Astrocyte of the spinal cord (primary cell): ENCODE measurements at places on chromosomes 12 and 14.

- peak; percentile 56 for DNase-seq
Observed at GRCh38 chr12:15752785-15753184, 36.4 kb downstream of the EPS8 start.

GRCh38 chr12:12954878-12955625 is 3.1 kb upstream of the GPRC5D start:
- no peak for DNase-seq

DNA sequence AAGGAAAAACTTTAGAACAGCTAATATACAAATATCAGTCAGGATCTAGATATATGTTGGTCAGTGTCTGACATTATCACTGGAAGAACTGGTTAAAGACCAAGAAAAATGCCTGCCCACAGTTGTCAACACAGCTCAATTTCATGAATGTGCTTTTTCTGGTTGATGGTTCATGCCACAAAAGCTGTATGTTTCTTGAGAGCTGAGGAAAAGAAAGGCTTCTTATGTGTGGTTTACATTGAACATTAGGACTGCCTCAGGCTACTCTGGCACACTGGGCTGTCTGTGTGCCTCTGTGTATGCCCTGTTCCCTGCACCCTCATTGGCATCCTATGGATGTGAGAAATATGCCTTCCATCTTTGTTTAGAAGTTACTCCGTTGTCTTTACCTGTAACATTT is 218.8 kb upstream of the RGS6 start:
- no peak for DNase-seq

- no peak for DNase-seq
Observed at GRCh38 chr14:42391146-42391834, 784.6 kb downstream of the LRFN5 start.

GRCh38 chr14:36946872-36947271 is 225.5 kb downstream of the SLC25A21 start:
- DNase-seq: no peak

DNA sequence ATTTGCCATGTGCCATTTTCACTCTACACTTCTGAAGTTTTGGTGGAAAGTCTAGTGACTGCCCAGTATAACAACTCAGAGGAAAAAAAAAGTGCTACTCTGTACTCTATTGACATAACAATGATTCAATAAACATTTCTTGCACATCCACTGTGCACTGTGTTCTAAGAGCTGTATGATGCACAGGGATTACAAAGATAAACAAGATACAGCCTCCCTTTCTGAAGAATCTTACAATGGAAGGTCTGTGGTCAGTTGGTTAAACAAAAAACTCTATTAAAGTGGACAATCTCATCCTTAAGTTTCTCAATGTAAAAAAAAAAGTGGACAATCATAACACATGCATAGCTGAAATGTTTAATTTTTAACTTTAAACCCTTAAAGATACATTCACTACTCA is 105.7 kb upstream of the RASSF8 start:
- DNase-seq: peak; percentile 45

- DNase-seq: no peak
Observed at GRCh38 chr12:104155711-104156555, 17.9 kb upstream of the NFYB start.

- peak; percentile 85 for DNase-seq
Observed at GRCh38 chr14:24861083-24861630, 188.8 kb downstream of the STXBP6 start.

GRCh38 chr12:122918827-122919226 is 22.9 kb upstream of the VPS37B start:
- no peak for DNase-seq

- no peak for DNase-seq
Observed at GRCh38 chr12:84128117-84128991, 784.2 kb downstream of the SLC6A15 start.

- DNase-seq: peak; percentile 42
Observed at GRCh38 chr14:58808828-58809227, 171.1 kb downstream of the DACT1 start.

DNA sequence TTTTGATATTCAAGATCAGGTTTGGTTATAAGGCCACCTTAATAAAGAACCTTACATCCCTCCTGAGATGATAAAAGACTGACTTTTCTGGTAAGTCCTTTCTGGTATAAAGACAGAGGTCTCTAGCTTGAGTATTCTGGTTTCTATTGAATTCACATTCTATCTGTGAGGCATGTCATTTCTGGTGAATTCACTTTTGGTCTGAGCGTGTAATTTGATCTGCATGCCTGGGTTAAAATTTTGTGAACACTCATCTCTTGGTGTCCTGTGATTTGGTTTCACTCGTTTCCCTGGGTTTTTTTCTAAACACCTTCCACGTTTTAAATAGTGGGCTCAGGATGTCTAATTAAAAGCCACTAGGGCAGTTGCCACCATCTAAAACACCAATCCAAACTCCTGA is 12.2 kb downstream of the EIF5 start:
- no peak for DNase-seq

- no peak for DNase-seq
Observed at GRCh38 chr12:202081-202731, 11.8 kb downstream of the SLC6A12 start.

DNA sequence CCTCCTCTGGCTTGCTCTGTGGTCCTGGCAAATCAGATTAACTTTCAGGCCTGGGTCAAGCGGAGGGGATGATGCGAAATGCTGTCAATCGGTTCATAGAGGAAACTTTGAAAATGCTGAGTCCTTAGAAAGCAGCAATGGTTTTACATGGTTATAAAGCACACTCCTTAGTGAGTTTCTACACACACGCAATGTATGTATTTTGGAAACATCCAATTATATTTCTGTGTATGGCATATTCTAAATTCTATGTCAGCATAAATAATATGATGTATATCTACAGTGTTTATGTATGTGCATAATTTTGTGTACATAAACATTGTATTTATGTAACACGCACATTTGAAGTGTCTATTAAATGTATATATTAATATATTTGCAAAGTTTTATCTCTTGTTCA is 118.0 kb upstream of the ARID2 start:
- no peak for DNase-seq

DNA sequence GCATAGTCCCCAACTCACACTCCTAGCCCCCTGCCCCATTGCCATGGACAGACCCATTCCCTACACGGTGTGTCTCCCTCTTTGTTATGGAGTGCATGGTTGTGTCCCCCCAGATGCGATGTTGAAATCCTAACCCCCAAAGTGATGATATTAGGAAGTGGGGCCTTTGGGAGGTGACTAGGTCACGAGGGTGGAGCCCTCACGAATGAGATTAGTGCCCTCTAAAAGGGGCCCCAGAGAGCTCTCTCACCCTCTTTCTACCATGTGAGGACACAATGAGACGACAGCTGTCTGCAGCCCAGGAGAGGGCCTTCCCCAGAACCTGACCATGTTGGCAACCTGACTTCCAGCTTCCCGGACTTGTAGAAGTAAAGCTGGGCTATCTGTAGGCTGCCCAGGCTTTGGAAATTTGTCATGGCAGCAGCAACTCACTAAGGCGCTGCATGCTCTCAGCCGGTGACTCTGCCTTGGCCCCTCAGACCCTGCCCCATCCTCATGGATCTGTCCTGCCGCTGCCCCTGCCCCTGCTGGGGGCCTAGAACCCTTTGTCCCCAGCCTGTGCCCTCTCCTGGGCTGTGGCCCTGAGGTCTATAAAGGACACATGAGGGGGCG is 318.1 kb upstream of the RTL1 start:
- no peak for DNase-seq

DNA sequence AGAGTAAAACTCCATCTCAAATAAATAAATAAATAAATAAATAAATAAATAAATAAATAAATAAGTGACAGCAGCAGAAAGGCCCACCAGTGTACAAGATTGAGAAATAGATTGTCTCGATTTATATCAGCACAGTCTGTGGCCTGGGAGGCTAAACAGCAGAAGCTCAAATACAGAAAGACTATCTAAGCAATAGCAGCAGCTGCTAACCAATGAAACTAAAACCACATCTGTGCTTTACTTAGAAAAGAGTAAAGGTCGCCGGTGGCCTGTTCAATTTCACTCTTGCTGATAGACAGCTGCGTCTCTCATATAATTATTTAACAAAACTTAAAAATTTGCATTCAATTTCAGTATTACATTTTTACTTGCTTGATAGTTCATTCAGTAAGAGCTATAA is 325.7 kb downstream of the CEP128 start:
- no peak for DNase-seq

GRCh38 chr12:43283206-43283605 is 268.8 kb downstream of the ADAMTS20 start:
- DNase-seq: no peak

- DNase-seq: no peak
Observed at GRCh38 chr12:105396983-105397382, 66.5 kb downstream of the C12orf75 start.

DNA sequence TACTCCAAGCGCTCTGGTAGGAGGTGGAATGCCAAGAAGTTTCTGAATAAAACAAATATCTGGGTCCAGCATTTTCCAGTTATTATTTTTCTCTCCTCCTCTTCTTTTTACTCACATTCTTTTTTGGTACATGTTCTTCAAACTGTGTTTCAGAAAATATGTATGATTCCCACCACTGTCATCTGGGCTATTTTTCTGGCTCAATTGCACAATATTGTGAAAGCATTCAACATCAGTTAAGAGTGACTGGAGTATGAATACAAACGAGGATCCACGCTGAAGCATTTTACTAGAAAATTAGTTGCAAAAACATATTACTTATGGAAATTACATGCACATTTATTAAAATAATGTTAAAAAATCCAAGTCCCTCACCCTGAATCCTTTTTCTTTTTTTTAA is 61.5 kb downstream of the KCNMB4 start:
- no peak for DNase-seq

DNA sequence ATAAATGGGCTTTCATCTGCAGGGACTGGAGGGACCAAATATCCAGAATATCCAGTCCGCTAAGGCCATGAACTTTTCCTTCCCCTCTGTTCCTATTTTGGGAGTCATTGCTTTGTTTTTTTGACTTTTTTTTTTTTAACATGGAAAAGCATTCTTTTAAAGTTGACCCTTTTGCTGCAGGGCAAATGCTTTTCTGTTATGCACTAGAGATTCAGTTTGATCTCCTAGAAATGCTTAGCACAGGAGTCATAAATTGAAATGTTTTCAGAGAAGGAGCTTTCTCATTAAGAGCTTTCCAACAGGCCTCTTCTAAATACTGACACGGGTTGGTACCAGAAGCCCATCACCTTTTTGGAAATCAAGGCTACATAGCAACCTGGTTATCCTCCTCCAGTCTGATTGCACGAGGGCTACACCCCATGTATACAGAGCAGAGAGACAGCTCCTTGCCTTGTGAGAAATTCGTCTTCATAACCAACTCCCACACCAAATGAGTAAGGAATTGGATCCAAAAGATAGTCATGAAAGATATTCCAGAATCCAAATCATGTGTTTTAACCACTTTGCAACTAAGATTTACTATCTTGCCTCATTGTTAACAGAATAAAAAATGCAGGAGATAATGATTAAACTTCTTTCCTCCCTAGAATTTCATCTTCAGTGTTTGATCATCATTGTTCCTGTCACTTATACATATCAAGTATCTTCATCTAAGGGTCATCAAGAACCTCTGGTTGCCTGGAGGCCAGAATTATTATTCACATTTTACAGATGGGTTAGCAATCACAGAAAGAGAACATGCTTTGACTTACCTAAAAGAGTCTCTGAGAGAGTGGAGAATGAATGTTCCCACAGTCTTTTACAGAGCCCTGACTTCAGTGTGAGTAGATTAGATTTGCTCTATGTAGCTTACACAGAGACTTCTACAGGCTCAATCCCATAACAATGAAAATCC is 389.4 kb downstream of the ZFP36L1 start:
- no peak for DNase-seq

DNA sequence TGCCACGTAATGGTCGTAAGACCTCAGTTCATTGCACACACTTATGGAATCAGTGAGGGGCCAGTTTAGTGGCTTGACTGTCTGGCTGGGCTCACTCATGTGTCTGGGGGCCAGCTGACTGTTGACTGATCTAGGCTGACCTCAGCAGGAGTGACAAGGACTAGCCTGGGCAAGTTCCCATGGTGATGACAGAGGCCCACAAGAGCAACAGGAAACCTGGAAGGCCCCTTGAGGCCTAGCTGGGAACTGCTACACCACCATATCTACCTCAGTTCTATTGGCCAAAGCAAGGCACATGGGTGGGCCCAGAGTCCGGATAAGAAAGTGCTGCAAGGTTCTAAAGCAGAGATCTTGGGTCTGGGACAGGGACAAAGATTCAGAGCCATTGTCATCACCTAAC is 21.3 kb upstream of the RFLNA start:
- DNase-seq: peak; percentile 26
